Breast epithelium (tissue), 4 donors: ENCODE measurements at places on chromosomes 13 and 19. TPM values are rescaled to one million over a fixed set of nuclear protein-coding genes. Genes with fewer than 3 reads are reported as not detected.

MBD3L3 gene
- not detected for total RNA-seq

ZNF714 gene
- 15.2 TPM for total RNA-seq

NLRP12 gene
- total RNA-seq, result 0.66 TPM

SLC10A2 gene
- total RNA-seq, result not detected

GZMM gene
- total RNA-seq, result 1.1 TPM
